NCI-H526 treated with DMSO at 0.1 percent for 48 hours (cell line): ENCODE measurements at places on chromosomes 3 and 15.

- no peak for DNase-seq
These were observed 755.1 kb upstream of the EPHA6 start for GRCh38 chr3:96059301-96059700.

GRCh38 chr15:69305204-69305931 lies 6.7 kb downstream of the PAQR5 start:
- no peak for DNase-seq

DNA sequence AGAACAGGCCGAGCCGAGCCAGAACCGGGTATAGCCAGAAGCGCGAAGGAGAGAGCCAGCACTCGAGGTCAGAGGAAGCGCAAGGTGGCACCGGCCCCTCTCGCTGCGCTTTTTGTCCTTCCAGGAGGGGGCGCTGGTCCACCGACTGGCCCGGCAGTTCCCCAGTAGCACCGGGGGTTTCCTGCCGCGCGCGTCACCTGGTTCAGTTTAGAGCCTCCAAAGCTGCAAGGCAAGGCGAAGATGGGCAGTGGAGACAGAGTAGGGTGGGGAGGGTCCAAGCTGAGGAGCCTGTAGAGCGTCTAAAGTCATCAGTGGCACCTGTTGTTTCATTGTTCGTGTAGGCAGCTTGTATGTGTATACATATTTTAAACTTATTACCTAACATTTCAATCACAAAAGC lies 7.6 kb upstream of the NR2E3 start:
- no peak for DNase-seq

DNA sequence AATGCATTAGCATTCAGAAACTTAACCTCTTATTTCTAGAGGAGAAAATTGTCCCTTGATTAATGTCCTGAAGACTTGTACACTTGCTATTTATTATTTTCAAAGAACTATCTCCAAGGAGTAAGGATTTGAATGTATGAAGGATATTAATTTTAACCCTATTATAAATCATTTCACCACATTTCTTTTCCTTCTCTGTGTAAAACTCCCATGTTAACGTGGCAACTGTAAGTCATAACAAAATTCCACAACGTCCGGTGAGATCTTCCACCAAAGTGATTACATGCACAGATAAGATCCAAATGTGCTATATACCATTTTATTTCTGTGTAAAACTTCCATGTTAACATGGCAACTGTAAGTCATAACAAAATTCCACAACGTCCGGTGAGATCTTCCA lies 229.1 kb upstream of the ARHGEF26 start:
- DNase-seq, result no peak

GRCh38 chr3:177250151-177250550 lies 52.9 kb upstream of the TBL1XR1 start:
- DNase-seq, result no peak

DNA sequence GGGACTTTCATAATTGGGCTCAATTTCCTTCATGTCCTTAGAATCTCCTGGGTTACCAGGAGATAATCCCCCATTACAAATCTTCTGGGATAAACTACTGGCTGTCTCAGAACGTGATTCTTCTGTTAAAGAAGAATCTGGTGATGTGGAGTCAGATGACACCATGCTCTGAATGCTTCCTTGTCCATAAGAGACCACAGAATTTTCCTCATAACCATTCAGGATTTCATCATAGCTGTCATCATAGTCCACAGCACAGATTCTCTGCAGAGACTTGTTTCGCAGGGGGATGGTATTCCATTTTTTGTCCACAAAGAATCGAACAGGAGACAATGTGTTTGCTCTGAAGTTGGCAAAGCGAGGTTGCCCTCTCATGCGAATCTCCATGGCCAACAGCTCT lies 109.8 kb upstream of the TSPAN3 start:
- DNase-seq, result no peak

- no peak for DNase-seq
These were observed 80.9 kb upstream of the PRTG start for GRCh38 chr15:55823699-55824340.

GRCh38 chr3:125186261-125186787 lies 26.2 kb downstream of the SLC12A8 start:
- no peak for DNase-seq

DNA sequence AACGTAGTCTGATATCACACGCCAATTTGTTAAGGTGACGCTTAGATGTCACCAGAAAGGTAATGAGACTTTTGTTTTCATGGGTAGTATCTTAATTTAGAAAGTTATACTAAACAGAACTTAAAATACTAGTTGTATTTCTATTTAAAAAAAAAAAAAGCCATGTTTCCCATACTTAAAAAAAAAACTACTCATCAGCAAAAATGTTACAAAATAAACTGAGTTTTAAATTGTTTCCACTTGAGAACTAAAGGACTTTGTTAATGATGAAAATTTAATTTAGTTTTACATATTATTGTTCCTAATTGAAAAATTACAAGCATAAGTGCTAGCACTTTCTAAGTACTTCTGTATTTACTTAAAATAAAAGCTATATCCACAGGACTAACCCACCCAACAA lies 300.8 kb upstream of the ATP11B start:
- DNase-seq, result no peak

DNA sequence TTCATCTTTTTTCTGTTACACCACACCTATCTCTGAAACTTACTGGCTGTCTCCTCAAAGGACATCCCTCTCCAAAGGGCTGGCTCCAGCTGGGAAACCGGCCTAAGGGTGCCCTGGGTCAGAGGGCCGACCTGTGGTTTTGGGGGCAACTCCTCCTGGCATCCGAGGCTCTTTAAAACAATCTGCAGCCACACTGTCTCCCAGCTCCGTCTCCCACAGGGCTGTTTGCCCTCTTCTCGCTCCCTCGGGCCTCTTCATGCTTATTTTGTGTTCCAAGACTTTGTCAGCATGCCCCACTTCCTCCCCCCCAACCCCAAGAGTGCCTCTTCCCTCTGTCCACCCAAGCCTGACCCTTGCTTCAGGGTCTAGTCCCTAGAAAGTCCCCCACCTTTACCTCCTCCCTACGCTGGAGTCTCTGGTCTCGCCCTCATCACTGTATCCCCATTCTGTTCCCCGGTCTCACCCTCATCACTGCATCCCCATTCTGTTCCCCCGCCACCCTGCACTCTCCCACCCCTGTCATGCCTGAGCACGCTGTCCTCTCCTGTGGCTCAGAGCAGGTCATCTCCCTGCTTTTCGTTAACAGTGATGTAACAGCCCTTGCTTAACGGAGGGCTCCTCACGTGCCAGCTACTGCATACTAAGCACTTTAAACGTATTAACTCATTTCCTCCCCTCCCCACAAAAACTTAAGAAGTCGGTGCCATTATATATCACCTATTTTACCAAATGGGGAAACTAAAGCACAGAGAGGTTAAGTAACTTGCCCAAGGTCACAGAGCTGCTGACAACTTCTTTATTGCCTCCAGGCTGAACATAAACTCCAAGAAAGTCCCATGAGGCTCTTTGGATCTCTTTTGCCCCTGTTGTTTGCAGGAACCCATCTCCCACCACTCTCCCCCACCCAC lies 1.1 kb upstream of the CSK start:
- no peak for DNase-seq

DNA sequence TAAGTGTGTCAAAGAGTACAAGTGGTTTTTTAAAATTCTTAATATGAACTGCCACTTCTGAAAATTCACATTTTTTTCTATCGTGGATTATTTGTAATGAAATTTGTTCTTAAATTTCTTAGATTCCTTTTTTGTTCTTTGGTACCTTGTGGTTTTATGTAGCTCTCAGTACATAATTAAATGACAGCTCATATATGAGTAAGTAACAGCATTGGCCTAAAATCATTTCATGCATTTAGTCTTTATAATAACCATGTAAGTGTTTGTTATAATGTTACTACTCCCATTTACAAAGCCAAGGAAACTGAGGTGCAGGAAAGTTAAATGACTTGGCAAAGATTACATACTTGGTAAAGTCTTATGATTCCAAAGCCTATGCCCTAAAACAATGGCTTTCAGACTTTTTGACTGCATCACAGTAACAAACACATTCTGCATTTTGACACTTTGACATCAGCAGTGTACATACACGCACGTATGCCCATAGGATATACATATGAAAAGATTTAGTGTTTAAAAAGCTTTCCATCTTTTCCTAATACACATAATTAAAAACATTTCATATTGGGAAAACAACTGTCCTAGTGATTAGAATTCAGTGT lies 14.9 kb downstream of the SPRED1 start:
- DNase-seq, result no peak

- no peak for DNase-seq
These were observed 301.9 kb downstream of the IL20RB start for GRCh38 chr3:137259701-137260100.

DNA sequence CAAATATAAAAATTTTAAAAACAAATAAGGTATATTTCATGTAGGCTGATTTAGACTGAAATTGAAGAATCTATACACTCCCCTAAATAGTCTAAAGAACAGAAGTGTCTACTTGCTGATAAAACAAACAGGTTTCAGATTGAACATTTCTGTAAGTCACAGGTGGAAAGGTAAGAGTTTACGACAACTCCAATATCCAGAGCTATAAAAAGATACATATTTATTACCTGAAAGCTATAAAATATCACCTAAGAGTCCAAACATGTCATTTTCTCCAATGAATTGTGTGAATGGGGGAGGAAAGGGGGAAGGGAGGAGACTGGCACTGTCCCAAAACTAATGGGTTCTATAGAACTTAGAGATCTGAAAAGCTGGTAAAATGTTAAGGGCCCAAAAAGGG lies 26.1 kb downstream of the PPP1R2 start:
- DNase-seq, result no peak

GRCh38 chr15:74432968-74433591 lies 678 bp downstream of the SEMA7A start:
- no peak for DNase-seq

DNA sequence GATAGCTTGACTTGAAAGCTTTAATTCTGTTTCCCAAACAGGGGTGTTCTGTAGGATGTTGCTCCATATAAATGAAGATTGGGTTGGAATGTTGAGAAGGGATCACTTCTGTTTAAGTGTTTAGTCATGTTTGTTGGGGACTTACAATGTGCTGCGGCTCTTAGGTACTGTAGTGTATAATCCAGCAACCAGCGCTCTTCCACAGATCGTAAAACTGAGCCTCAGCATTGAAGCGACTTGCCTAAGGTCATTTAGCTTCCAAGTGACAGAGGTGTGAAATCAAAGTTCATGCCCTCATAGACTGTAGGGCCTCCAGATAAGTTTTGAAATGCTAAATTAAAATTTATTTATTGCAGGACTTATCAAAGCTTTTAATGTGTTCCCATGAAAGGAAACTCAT lies 1.8 kb downstream of the MKRN2 start:
- no peak for DNase-seq

DNA sequence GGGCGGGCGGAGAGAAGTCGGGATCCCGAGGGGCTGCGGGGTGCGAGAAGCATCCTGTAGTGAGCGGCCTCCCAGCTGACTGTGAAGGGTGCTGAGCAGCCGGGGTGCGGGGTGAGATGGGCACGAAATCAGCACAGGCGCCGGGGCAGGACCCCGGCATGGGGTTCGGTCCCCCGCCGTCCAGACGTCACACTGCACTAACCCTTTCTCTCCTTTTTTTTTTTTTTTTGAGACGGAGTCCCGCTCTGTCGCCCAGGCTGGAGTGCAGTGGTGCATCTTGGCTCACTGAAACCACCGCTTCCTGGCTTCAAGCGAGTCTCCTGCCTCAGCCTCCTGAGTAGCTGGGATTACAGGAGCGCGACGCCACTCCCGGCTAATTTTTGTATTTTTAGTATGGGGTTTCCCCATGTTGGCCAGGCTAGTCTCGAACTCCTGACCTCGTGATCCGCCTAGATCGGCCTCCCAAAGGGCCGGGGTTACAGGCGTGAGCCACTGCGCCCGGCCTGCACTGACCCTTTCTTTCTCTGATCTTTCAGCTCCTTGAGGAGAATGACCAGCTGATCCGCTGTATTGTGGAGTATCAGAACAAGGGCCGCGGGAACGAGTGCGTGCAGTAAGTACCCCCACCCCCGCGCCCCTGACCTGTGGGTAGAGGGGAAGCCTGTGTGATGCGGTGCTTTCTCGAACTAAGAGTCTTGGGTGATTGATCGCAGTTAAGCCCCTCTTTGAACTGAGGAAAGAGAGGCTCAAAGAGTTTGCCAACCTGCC lies 513 bp downstream of the SS18L2 start:
- DNase-seq, result no peak

- DNase-seq, result no peak
These were observed 26.5 kb upstream of the POLR2M start for GRCh38 chr15:57680021-57680420.

DNA sequence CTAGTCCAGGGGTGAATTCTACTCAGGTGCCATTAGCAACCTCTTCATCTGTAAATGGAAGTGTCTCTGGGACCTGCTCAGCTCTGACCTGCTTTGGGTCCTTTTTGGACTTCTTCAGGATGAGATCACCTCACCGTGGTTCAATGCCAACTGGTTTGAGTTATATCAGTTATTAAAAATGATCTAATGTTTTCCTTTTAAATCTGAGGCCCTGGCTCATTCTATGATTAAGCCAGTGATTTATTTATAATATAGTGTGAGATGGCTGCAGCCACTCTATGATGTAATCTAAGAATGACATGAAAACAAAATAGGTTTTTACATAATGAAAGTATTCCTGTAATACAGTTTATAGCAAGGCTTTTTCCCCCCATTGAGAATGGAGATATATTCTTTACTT lies 79.4 kb downstream of the LPP start:
- no peak for DNase-seq

- no peak for DNase-seq
These were observed 75.2 kb upstream of the ACAD9 start for GRCh38 chr3:128804017-128804810.

- peak; percentile 10 for DNase-seq
These were observed 66.2 kb downstream of the TAFA4 start for GRCh38 chr3:68866157-68866556.

DNA sequence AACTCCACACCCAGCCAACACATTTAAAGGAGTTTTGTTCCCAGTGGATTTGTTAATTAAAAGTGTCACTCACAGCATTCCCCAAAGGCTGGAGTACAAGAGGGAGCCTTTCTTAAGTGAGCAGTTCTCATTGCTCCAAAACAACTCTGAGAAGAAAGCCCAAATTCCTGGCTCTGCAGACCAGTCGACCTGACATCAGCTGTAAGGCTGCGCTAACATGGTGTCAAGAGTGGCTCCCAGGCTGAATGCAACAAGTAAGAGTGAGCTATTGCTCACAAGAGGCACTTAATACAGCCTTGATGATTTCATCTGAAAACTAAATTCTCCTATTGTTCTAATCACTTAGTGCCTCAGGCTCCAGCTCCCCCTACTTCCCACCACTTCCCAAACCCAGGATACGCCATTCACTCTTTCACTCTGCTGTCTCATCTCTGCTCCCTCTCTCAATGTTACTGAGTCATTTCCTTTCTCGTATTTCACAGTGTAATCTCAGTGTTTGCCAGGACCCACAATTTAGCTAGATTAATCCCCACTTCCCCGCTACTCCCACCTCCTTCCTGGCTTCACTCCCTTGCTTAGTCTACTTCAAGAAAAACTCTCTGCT lies 81.8 kb downstream of the WWTR1 start:
- no peak for DNase-seq

GRCh38 chr3:134517791-134518190 lies 31.9 kb downstream of the CEP63 start:
- DNase-seq, result no peak

GRCh38 chr3:13689373-13690260 lies 140.7 kb downstream of the FBLN2 start:
- DNase-seq, result no peak
